ENCODE measurements at places on chromosomes 1 and 21.
A peak's percentile ranks its signal among the peaks of the same experiment; 100 is the strongest.

- no peak for DNase-seq
Measured at GRCh38 chr1:213075725-213076124, 24.7 kb downstream of the RPS6KC1 start.

- no peak for DNase-seq
Measured at GRCh38 chr1:239655023-239655422, 268.7 kb downstream of the CHRM3 start.

DNA sequence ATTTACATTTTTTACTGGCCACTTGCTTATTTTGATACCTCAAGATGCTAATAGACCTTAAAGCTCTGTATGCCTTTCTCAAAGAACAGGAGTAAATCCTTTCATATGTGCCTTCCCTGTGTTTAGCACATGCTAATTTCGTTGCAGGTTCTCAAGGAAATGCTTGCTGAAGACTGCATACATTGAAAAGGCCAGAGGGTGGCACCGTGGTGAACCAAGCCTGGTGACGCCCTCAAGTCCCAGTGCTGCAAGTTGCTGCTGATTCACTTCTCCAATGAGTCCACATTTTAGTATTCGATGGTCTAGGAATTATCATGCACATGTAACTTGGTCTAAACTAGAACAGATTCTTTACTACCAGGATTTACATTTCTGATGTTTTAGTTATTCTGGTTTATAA lies 94.1 kb downstream of the CLDN17 start:
- DNase-seq: no peak

DNA sequence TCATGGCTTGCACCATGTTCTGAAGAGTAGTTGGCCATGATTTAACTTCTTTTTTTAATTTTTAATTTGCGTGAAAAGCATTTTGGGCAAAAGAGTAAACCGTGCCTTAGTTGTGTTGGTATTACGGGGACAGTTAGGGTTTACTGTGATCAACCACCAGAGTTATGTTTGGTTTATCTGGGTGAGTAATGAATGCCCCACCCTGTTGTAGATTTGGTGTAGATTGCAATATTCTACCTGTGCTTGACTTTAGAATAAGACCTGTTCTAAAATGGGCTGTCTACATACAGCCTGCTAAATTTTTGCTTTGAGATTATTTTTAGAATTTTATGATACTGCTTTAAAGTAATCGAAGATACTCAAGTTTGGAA lies 1.4 kb downstream of the USP25 start:
- no peak for DNase-seq

DNA sequence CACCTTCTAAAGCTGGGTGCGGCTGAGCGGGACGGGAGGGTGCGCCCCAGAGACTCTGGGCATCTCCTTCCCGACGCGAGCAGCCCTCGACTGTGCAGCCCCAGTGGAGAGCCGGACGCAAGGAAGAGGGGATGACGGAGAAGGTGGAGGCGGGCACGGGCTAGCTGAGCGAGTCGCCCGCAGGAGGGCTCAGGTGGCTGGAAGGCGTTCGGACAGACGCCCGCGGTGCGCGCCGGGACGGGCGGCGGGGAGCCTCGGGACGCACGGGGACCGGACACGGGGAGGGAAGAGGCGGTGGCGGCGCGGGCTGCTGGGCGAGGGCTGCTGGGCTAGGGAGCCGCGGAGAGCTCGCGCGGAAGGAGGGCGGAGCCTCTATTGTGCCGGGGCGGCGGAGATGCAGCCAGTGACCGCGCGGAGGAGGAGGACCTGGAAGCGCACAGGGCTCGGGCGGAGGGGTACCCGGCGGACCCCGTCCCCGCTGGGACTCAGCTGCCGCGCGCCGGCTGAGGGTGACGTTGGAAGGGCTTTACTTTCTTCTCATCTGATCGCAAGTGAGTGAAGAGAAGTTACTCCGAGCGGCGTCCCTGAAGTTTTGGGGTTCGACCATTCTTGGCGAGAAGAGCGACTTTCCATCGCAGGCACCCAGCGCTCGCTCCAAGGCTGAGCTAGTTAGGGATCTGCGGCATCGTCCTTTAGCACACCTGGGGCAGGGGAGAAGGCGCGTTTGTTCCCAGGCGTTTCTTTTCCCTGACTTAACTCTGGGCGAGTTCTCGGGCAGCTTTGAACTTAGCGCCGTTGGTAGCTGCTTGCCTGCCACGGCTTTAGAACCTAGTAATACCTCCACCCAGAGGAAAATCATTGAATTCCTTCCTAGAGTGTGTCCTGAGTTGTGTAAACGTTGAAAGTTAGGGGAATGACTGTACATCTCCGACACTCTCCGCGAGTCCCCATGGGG lies at the start of gene OLFML2B:
Gene OLFML2B (minus strand): TSS at position 323 of the 955 bp plus-strand sequence. CDS start 439 bp downstream, outside the sequence.
- DNase-seq: peak; percentile 79

- DNase-seq: peak; percentile 61
Measured at GRCh38 chr1:25501235-25502058, 42.0 kb upstream of the LDLRAP1 start.

- no peak for DNase-seq
Measured at GRCh38 chr1:53728702-53729455, 10.1 kb downstream of the GLIS1 start.

DNA sequence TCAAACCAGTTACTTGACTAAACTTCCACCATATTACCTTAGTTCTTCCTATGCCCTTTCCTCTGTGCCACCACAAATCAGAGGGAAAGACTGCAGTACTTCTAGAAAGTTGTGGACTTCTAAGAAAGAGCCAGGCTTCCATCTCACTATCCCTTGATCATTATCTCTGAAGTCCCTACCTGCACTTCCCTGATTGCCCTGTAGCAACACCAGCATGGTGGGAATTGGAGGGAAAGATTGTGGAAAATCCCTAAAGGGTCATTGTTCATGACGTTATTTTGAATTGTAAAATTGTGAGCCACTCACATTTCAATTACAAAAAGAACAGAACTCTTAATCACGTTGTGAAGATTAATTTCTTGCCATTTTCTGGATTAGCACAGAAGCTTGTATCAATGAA lies 23.4 kb upstream of the KIAA1614 start:
- DNase-seq: no peak

DNA sequence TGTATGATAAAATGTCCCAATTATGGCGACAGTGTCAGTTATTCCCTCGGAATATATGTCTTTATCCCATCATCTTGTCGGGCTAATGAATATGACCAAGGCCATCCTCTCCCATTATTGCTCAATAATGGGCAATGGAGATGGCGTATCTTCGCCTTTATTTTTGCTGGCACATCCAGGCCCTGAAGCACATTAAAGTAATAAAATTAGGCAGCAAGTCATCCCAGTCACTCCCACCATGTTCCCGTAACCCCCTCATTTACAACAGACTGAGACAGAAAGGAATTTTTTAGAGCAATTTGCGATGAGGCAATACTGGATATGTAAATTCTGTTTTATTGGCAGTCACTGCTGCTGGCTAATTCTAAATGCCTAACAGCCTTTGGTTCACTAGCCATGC lies 35.3 kb downstream of the CLIC6 start:
- no peak for DNase-seq

GRCh38 chr1:15452216-15452615 lies 4.3 kb upstream of the CELA2A start:
- no peak for DNase-seq

GRCh38 chr1:77671836-77672235 lies 10.6 kb downstream of the ZZZ3 start:
- no peak for DNase-seq

- DNase-seq: no peak
Measured at GRCh38 chr1:40676501-40676900, 11.0 kb upstream of the RIMS3 start.

GRCh38 chr1:224864006-224864405 lies 65.5 kb upstream of the DNAH14 start:
- no peak for DNase-seq

DNA sequence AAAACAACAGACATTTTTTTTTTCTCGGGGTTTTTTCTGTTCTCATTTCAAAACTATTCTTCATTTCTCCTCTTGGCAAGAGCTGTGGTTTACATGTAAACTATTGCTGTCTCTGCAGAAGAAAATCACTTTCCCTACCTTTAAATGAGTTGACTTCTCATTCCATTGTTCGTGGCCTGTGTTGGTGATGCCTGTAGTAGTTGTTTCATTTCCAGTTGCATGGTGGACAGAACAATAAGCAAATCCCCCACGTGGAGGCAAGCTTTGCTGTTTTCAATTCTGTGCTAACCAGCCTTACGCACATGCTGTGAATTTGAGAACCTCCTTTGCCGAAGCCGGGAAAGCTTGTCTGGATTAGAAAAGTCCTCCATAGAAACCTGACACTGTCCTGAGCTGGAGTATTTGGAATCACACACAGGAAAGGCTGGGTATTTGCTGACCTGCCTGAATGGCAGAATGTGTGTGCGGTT lies 26.2 kb upstream of the MAP3K7CL start:
- no peak for DNase-seq

DNA sequence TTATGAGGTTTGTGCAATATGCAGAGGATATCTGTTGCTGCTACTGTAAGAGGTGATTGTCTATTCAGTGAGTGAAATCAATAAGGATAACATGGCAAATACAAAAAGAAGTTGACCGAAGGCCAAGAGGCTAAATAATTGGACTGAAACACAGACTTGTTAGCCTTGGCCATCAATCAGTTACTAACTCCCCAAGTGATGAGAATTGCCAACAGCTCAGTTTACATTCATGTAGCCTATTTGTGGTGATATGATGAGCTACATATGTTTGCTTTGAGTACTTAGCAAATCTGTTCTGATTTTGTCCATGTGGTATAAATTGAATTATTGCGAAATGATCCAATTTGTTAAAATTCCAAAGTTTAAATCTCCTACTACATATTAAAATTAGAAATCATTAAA lies 68.6 kb upstream of the VAV3 start:
- DNase-seq: no peak

DNA sequence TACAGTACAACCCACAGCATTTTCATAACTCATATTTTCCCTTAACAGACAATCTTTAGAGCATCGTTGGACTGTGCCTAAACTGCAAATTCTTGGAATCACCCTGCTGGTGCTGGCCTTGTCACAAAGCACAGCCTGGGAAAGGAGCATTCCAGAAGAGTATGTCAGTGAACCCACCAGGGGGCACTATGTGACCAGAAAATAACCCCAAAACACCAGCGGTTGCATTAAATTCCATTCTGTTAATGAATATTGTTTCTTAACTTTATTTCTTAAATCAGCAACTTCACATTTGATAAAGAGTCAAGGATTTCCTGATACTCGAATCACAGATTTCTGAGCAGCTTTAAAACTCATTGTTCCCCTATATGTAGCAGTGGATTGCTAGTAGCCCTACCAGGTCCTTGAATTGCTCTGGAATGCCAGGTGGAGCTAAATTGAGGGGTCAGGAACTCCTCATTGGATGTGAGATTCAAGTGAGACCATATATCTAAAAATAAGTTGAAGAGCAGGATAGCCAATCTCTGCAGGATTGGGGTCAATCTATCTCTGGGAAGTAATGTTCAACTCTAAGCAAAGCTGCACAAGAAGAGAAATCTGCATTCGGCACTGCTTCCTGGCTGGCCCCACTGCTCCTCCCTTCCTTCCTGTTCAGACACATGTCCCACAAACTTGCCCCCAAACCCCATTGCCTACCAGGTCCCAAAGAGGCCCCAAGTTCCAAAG lies 12.7 kb upstream of the RAB4A start:
- peak; percentile 82 for DNase-seq

DNA sequence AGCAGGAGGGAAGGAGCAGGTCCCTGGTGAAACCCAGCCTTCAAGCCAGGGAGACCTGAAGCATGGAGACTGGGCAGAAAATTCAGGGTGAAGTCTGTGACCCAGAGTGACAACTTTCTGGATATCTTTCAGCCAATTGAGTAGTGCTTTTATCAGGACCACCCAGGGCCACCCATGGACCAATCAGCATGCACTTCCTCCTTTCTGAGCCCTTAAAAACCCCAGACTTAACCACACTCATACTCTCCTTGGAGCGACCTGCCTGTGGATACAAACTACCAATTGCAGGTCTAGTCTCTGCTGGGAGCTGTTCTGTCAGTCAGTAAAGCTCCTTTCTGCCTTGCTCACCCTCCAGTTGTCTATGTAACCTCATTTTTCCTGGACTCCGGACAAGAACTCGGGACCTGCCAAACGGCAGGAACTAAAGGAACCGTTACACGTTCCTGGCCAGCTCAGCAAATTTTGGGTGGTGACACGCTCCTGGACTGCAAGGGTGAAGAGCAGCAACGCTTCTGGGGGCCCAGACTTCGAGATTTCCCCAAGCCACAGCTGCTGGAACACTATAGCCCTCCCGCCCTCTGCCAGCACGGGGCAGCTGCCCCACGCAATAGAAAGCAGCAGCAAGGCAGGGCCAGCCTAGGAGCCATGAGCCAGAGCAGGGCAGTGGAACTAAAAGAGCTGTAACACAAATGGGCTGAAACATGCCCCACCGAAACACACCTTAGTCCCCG lies 1183.4 kb downstream of the AMY1C start:
- DNase-seq: no peak

- peak; percentile 62 for DNase-seq
Measured at GRCh38 chr21:24045775-24046215, 1561.5 kb downstream of the MRPL39 start.

DNA sequence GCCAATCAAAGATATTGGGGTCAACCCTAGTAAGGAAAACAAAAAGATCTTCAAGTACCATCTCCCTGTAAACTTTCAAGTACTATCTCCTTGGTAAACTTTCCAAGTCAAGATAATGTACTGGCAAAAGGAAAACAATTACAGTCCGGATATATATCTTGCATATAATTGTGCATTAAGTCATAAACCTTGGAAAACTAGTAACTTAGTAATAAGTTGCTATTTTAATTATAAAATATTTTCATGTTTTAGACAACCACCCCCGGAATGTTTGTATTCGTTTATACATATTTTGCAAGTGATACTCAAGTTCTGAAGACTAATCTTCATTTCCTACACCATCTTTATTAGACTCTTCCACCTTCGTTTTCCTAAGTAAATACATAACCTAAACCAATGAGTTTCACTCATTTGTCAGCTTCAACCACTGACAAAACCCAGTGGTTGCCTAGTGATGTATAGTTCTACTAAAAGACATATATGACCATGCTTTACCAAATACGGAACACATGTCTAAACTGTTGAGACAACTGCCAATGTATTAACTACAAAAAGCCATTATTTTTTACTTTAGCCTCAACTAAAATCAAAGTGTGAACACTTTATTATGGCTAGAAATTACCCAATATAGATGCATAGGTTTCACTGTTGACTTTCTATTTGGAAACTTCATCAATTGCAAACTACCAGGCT lies 1.7 kb downstream of the AKT3 start:
- DNase-seq: no peak

GRCh38 chr1:58358346-58358745 lies 188.2 kb downstream of the OMA1 start:
- no peak for DNase-seq
